ENCODE measurements at places on chromosomes 5 and 9. TPM values are rescaled to one million over a fixed set of nuclear protein-coding genes. Genes with fewer than 3 reads are reported as not detected.

DNA sequence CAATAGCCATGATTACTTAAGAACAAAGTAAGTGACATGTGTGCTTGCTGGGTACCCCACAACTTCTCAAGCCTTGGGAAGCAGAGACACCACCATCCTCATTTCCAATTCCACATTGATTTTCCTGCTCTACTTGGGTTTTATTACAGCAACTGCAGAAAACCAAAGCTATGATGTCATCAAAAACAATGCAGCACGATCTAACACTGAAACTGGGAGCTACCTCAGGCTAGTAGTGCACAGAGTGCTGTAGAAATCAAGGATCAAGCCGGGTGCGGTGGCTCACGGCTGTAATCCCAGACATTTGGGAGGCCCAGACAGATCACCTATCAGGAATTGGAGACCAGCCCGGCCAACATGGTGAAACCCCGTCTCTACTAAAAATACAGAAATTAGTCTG is 174.4 kb upstream of the MSX2 start:
- DNase-seq, result no peak

- DNase-seq, result no peak
These were observed 458.4 kb downstream of the KDM4C start for GRCh38 chr9:7216004-7216841.

- no peak for DNase-seq
These were observed 115.5 kb upstream of the IL7R start for GRCh38 chr5:35741126-35741716.

GRCh38 chr5:386432-387341 is 56.3 kb upstream of the EXOC3 start:
- DNase-seq, result no peak

DNA sequence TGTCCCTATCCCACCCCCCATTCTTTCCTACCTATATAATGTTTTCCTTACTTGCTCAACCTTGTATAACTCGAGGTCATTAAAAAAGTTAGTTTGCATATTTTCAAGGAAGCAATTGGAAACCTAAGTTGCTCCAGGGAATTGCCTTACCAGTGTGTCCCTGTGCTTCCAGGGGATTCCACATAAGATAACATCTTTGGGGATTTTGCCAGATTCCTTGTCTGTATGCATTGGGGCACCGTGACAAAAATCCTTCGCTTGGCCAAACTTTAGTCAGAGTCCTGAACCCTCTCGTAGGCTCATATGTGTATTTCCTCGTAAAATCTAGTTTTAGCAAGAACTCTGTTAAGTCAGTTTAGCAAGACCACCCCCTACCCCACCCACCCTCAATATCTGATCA is 14.7 kb upstream of the OSMR start:
- DNase-seq, result no peak

DNA sequence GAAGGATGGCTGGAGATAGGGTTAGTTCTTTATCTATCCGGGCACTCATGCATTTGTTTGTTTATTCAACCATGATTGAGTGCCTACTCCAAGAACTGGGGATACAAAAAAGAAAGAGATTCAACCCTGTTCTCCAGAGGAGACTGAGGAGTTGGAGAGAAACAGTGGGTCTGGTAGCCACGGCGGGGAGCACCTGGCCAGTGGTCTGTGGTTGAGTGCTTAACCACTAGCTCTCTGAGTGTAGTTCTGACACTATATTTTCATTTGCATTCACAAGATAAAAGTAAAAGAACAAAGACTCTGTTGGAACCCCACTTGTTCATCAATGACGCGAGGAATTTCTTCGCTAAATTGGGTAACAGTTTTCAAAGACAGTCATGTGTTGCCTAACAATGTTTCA is 295.5 kb upstream of the MSX2 start:
- no peak for DNase-seq

- no peak for DNase-seq
These were observed 23.6 kb upstream of the RAB14 start for GRCh38 chr9:121225240-121225639.

DNA sequence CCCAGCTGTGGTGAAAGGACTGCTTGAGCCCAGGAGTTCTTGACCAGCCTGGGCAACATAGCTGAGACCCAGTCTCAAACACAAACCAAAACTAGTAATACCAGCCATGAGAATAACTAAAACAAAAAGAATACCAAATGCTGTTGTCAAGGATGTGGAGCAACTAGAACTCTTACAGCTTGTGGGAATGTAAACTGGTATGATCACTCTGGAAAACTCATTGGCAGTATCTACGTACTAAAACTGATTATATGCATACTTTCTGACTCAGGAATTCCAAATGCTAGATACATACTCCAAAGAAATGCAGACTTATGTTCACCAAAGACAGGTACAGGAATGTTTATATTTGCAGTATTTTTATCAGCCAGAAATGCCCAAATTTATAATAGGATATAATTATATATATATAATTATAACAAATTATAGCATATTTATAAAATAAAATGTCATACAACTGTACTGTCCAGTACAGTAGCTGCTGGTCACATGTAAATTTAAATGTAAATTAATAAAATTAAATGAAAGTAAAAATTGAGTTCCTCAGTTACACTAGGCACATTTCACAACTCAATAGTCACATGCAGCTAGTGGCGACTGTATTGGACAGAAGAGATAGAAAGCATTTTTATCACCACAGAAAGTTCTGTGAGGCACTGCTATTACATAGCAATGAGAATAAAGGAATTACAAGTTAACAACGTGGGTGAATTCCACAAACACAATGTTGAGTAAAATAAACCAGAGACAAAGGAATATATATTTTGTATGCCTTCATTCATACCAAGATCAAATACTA is 118.5 kb downstream of the GNAQ start:
- DNase-seq, result no peak

GRCh38 chr5:2352101-2352861 is 399.2 kb downstream of the IRX2 start:
- no peak for DNase-seq

DNA sequence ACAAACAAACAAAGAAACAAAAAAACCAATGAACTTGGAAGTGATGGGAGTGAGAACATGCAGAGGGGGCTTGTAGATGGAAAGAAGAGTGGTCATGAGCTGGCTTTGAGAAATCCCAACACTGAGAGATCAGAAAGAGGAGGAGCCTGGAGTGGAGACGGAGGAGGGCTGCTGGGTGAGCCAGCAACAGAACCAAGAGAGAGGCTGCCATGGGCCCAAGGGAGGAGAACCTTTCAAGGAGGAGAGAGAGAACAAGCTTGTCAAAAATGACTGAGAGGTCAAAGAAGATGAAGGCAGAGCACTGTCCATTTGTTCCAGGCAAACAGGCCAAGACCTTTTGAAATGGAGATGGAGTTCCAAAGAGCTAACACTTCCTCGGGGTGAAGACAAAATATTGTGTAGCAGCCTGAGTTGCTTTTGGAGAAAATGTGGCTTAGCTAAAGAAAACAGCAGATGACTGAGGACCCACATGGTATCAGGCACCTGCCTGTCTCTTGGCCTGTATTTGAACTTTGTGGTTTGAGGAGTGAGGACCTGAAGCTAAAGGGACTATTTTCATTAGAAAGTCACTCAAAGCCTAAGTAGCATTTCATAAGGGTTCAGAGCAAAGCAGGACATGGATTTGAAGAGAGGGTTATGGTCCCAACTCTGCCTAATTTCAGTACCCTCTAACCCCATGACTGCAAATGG is 13.1 kb downstream of the NSG2 start:
- DNase-seq, result no peak

DNA sequence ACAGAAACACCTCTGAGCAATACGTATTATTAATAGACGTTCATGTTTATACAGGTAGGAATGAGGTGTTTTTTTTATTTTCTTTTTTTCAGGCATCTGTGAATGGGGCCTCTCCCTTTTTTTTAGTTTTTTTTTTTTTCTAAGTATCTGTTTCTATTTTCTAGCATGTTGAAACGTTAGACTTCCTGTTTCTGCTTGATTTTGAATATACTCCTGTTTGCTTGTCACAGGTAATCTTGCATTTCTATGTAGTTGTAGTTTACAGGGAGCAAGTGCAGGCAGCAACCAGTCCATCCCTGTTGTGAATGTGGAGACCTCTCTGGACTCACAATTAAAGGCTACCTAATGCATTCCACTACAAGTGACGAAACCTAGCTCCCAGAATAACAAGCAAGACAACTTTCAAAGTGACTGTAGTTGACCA is 22.8 kb upstream of the TNFAIP8 start:
- no peak for DNase-seq

- no peak for DNase-seq
These were observed 34.6 kb upstream of the WDR38 start for GRCh38 chr9:124818431-124819281.

GRCh38 chr9:73536403-73536802 is 384.7 kb downstream of the ANXA1 start:
- no peak for DNase-seq

DNA sequence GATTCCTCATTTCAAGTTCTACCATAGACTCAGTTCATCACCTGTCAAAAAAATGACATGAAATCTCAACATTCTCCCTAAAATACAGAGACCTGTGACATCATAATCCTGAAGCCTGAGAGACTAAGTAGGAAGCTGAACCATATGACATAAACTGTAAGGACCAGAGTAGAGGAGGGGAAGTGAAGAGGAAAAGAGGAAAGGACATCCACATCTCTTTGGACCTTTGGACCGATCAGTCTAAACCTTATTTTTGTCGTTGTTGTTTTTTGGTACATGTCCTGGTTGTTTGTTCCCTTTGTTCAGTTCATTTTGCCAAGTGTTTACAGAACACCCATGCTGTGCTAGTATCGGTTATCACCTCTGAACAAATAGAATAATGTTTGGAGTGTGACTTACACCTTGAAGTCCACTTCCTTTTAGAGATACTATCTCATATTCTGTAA is 41.9 kb downstream of the LURAP1L start:
- no peak for DNase-seq

DNA sequence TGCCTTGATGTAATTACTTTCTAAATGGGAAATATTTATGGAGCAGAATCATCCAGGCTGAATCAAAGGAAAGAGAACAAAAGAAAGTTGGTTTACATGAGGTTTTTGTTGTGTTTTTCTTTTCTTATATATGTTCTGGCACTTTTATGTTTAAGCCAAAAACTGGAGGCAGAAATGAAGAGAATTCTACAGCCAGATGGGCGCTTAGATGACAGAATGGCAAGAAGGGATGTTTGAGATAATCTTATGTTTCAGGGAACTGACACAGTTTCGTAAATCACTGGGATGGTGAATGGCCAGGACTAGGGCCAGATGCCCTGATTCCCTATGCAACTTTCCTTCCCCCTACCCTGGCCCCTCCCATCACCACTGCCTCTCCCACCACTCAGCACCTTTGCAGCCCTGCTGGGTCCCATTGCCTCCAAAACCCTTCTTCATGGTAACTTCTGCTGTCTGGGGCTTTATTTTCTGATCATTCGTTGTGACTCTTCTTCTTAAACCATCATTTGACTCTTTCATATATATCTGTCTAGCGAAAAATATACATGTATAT is 111.8 kb downstream of the EFNA5 start:
- DNase-seq, result no peak

GRCh38 chr9:134204041-134204440 is 39.7 kb upstream of the RNU6ATAC start:
- DNase-seq, result no peak

- DNase-seq, result no peak
These were observed 7.8 kb upstream of the ORM1 start for GRCh38 chr9:114314881-114315722.

DNA sequence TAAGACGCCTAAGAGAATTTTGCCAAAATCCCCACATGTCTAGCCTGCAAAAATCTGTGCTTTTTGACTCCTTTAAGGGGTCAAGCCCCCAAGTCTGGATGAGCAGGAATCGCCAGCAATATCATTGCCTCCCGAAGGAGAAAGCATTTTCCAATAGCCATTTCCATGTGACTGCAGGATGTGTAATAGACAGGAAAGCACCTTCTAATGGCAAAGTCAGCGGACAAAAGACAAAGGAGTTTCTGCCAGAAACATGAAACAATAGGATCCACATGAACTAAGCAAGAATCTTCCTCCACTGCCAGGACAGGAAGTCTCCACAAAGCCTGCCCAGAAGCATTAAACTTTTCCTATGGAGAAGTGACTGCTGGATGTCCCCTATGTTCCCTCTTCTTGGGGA is 177.1 kb upstream of the PCSK5 start:
- no peak for DNase-seq

DNA sequence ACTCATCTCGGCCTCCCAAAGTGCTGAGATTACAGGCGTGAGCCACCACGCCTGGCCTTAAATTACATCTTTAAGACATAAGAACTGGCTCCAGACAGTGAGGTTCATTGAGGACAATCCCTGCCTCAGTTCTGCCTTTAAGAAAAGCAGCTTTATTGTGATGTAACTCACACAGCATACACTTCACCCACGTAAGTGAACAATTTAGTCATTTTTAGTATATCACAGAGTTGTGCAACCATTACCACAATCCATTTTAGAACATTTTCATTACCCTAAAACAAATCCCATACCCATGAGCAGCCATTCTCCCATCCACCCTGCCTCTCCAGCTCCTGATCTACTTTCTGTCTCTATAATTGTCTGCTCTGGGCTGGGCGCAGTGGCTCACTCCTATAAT is 24.0 kb upstream of the LTC4S start:
- no peak for DNase-seq

DNA sequence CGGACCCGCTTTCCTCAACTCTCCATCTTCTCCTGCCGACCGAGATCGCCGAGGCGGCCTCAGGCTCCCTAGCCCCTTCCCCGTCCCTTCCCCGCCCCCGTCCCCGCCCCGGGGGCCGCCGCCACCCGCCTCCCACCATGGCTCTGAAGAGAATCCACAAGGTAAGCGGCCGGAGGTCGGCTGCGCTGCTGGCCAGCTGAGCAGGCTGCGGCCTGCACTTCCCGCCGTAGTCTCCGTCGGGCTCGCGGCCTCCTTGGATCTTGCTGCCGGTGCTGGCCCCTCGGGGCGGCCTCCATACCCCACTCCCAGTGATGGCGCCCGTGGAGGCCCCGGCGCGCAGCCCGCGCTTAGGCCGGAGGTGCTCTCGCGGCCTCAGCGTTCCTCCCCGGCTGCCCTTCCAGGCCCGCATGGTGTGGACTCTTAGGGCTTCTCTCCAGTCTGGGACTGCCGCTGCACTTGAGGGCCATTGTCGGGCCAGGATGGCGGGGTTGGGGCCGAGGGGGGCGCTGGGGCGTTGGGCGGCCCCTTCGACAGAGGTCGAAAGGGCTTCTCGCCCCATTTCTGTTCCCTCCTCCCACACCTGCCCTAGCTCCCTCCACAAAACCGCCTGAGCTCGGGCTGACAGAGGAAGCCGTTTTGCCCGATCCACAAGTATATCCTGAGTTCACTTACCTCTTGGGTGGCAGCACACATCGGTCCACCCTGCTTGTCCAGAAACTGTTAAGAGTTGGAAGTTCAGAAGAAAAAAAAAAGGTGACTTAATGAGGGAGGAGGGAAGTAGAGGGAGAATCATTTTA is 714 bp downstream of the UBE2D2 start:
- no peak for DNase-seq

- DNase-seq, result no peak
These were observed 38.0 kb downstream of the KCNV2 start for GRCh38 chr9:2755285-2755684.

PCDHA4 gene
- not detected for total RNA-seq

PALM2AKAP2 gene
- total RNA-seq, result not detected

BTNL3 gene
- not detected for total RNA-seq

SLC4A9 gene
- total RNA-seq, result not detected

GDA gene
- total RNA-seq, result not detected

FAM174A gene
- 10.4 TPM for total RNA-seq

Data from CD8-positive, alpha-beta memory T cell (primary cell).